T-helper 9 cell (primary cell): ENCODE measurements at places on chromosomes 2 and 18.

- DNase-seq = no peak
Observed at GRCh38 chr18:7812431-7813063, 245.4 kb downstream of the PTPRM start.

DNA sequence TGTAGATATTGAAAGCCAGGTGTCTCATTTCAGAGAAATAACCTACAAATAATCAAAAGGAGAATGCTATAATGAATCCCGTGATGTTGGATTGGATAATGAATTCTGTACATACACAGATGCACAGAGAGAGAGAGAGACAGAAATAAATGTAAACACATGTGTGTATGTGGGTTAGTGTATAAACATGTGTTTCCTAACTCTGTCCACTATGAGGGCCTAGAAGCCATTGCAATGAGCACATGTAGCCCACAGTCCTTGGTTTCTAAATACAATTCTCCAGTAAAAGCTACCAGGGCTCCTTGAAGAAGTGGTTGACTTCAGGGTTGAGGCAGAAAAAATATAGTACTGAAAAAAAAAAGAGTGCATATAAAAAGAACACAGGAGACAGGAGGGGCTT is 109.5 kb downstream of the INHBB start:
- no peak for DNase-seq

- no peak for DNase-seq
Observed at GRCh38 chr2:131516011-131516410, 11.7 kb upstream of the CCDC74A start.

GRCh38 chr2:223855426-223855825 is 18.0 kb upstream of the AP1S3 start:
- DNase-seq = no peak

GRCh38 chr2:16225545-16225944 is 285.2 kb downstream of the MYCN start:
- no peak for DNase-seq

- DNase-seq = no peak
Observed at GRCh38 chr2:44549856-44550255, 188.1 kb downstream of the CAMKMT start.

GRCh38 chr2:57804971-57805370 is 241.6 kb upstream of the VRK2 start:
- no peak for DNase-seq

GRCh38 chr18:32048507-32049091 is 30.0 kb downstream of the RNF125 start:
- no peak for DNase-seq

GRCh38 chr2:58866040-58866439 is 624.9 kb upstream of the FANCL start:
- no peak for DNase-seq

DNA sequence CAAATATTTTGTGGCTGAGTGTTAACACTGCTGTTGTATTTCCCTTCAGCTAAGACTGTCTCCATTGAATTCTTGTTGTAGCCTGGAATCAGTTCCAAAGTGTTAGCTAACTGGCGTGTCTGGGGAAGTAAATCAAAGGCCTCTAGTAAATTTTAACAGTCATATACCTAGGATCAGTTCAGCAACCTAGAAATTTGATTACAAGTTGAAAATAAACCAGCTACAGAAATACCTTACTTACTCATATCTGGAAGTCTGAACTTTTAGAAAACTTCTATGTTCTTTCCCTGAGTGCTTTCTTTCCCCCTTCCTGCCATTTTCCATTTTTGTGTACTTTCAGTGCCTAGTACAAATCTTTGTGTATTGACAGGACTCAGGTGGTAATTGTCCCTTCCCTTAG is 396.7 kb upstream of the DCC start:
- no peak for DNase-seq

- DNase-seq = no peak
Observed at GRCh38 chr2:487186-488079, 189.8 kb downstream of the TMEM18 start.

- no peak for DNase-seq
Observed at GRCh38 chr2:174794851-174795374, 30.6 kb upstream of the CHRNA1 start.

DNA sequence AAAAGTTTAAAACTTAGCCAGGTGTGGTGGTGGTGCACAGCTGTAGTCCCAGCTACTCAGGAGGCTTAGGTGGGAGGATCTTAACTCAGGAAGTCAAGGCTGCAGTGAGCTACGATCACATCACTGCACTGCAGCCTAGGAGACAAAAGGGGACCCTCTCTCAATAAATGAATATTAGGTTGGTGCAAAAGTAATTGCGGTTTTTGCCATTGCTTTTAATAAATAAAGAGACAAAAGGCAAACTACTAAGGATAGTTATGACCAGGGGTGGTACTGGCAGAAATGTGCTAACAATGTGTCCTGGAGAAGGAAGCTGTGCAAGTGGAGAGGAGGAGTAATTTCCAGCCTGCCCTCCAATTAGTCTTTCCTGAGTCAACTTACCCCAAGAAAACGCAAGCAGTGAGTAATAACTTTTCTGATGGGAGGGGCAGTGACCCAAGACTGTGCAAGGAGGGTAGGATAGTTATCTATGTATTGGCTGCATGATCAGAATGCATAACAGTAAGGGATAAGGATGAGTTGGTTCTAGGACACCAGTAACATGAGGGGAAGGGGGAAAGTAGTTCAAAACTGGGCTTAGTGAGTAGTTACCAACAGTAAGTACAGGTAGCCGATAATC is 1.5 kb downstream of the EXOC6B start:
- DNase-seq = no peak

DNA sequence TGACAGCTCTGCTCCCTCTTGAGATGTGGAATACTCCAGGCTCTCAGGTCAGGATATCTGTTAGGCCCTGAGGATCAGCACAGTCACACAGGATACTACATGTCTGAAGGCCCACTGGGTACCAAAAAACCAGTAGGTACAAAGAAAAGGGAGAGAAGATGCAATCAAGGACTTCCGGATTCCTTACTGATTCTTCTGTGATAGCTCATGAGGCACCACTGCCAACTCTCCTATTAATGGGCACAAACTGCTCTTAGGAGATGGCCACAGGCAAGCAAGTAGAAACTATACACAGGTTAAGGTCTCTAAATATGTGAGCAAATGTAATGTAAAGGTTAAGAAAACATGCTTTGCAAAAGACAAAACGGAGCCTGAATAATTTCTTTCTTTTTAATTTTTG is 3.5 kb downstream of the TMEM127 start:
- no peak for DNase-seq

DNA sequence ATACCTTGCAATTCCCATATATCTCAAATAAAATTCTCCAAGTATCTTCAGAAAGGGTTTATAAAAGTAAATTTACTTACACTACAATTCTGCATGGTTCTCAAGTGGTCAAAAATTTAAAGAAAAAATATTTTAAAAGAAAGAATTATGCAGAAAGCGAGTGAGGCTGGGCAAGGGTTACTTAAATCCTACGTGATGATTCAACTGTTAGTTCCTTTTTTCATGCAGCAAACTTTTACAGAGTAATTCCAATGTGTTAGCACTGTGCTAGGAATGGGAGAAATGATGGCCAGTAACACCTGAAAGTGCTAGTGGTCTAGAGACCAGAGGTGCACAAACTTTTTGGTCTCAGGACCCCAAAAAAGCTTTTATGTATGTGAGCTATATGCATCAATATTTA is 133.4 kb downstream of the ATAD2B start:
- DNase-seq = no peak

GRCh38 chr2:239905884-239906654 is 119.1 kb downstream of the NDUFA10 start:
- no peak for DNase-seq

DNA sequence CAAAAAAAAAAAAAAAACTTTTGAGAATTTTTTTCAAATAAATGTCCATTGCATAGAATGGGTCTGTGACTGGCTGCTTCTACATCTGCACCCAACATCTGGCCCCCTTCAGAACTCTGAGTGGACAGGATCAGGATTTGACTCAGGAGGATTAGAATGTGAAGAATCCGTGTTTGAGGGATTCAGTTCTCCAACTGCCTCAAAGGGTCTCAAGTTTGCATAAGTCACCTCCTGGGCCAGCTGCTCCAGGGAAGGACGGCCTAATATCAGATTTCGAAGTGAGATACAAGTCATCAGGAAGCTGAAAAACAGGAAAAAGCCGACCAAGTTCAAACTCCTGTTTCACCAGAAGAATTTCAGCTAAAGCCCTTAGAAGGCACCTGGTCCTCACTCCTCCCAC is 10.9 kb downstream of the MAT2A start:
- no peak for DNase-seq

DNA sequence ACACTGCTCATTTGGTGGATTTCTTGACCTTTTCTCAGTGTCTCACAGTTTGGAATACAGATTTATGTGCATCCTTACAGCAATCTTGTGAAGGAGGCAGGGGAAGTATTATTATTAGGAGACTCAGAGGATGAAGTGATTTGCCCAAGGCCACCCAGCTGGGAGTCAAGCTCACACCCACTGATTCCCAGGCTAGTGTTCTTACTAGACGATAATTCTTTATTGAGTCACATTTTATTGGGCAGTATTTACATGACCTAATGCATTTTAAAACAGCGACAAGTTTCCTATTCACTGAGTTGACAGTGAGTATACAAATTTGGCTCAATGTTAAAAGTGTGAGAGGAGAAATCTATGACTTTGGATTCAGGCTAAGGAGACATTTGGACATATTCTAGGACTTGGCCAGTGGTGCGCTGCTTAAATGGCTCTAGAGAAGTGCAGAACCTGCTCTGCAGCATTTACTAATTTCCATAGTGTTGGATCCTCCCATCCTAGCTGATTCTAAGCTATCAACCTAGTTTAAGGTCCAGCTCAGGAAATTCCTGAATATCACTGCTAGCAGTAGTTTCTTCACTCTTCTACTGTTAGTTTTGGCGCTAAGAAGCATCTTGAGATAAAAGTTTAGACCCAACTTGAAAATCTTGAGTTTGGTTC is 199.3 kb downstream of the MTX2 start:
- DNase-seq = no peak

DNA sequence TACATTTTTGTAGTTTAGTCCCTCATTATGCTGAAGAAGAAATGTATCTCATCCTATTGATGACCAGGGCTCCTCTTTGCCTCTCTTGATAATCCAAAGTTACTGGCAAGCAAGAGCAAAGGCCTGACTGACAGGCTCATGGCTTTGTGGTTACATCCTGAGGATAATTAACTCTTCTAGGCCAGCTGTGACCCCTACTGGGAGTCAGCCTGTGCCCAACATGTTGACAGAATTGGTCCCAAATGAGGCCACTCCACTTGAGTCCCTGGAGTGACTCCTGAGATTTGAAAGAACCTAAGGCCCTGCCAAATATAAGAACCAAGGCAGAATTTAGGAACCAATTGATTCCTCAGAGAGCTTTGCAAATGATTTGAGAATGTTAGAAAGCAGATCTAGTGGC is 973.8 kb upstream of the CELF4 start:
- no peak for DNase-seq

DNA sequence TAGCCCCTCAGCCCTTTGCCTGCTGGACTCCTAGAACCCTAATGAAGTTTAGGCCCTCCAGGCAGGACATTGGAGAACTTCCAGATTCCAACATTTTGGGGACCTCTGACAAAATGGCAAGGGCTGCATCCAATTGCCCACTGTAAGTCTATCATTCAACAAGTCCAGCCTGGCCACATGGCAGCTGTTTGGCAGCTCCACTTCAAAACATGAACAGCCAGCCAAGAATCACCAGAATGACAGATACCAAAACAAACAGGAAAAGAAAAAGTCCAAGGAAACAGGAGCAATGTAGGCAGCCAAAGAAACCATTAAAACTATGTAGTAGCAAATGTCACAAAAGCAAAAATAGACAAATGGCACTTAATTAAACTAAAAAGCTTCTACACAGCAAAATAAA is 25.5 kb downstream of the SLC4A5 start:
- no peak for DNase-seq

- DNase-seq = peak; percentile 73
Observed at GRCh38 chr2:85813982-85814801, 60.4 kb downstream of the ATOH8 start.

DNA sequence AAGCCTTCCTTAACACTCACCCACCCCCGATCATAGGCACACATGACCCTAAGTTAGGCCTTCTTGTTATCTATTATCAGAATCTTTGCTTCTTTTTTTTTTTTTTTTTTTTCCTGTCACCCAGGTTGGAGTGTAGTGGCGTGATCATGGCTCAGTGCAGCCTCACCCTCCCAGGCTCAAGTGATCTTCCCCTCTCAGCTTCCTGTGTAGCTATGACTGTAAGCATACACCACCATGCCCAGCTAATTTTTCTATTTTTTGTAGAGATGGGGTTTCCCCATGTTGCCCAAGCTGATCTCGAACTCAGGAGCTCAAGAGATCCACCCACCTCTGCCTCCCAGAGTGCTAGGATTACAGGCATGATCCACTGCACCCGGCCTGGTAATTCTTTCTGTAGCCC is 328.7 kb downstream of the NR4A2 start:
- no peak for DNase-seq

- DNase-seq = no peak
Observed at GRCh38 chr2:115129536-115129935, 687.1 kb downstream of the DPP10 start.

GRCh38 chr2:170054997-170055396 is 123.0 kb upstream of the MYO3B start:
- DNase-seq = no peak

DNA sequence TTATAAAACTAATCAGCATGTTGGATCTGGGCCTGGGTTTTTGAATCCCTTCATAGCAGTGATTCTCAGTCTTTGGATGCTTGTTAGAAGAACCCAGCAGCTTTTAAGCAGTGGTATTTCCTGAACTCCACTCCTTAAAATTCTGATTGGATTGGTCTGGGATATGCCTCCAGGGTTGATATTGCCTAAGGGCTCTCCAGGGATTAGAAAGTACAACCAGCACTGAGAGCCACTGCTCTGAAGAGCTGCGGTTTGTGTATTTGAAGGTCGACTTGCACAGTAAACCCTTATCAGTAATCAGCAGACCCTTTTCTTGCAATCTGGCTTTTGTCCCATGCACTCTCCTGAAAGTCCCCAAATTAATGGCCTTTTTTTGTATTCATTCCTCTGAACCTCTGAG is 17.0 kb upstream of the RBMS1 start:
- no peak for DNase-seq

DNA sequence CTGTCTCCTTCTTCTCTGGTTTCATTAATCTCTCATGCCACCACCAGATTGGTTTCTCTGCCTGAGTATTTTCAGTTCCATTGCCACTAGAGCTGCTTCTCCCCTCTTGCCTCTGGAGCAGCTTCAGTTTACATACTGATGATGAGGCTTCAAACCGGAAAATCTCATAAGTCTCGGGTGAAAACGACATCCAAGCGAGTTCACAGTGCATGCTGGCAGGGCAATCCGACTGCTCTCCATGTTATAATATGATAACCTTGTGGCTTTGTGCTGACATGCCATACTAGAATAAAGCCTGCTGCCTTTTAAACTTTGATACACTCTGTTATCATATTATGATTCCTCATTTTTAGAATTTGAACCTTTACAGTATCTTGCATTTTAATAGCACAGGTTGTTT is 153.5 kb downstream of the PRPF40A start:
- no peak for DNase-seq

GRCh38 chr2:189854187-189854586 is 69.9 kb downstream of the PMS1 start:
- DNase-seq = no peak

- DNase-seq = no peak
Observed at GRCh38 chr2:15191789-15192188, 369.3 kb downstream of the NBAS start.
